ENCODE measurements at places on chromosomes 5 and 9.

DNA sequence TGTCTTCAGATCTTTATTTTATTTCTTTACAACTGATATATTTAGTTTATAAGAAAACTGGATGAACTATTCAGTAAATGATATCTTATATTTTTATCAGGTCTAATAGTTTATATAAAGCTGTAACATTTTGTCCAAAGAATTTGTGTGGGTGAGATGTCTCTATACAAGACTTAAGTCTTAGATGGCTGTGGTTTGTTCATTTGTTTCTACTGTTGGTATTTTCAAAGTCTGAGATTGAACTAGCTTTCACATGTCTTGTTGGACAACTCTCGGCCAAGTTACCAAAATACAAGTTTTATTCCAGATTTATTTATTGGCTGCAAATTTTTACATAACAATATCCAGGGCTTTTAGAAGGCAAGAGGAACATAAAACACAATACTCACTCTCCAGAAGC lies 286.0 kb downstream of the NR2F1-AS1 start:
- DNase-seq, result no peak

DNA sequence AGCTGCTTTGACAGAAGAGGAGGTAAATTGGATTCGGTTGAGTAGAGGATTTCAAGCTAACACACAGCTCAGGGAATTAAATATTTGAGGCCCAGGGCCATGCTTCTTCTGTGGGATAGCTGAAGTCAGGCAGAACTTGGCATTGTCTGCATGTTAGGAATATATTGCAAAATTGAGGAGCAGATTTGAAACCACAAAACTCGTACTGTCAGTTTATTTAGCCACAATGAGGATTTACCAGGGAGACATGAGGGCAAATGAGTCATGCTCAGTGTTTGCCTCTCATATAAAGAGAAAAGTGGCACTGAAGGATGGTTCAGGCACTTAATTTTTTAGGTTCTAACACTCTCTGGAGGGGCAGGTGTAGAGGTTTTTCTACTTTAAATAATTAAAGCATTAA lies 83.0 kb upstream of the PRLR start:
- DNase-seq, result no peak

DNA sequence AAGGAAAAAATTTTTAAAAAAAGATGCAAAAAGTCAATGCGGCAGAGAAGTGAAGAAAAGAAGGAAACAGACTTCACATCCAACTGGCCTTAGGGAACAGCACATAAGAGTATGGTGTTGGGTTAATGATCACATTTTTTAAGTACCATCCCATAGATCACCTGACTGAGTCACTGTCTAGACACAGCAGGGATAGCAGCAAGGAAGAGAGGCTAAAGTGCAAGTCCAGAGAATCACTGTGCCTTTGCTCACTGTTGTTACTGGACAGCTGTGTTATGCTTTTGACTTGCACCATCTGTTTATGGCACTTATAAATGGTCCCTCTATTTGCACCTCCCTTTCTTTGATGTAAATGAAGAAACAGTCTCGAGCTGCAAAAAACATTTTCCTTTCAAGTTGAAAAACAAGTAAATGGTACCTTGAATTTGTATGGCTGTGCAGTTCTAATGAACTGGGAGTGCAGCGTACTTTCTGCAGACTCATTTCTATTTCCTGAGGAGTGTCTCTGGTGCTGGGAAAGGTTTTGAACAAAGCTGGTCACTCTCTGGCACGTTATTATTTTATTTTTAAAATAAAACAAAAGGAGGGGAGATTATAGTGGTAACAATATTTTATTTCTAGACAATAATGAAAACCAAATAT lies 84.2 kb downstream of the TRPM6 start:
- DNase-seq, result no peak

DNA sequence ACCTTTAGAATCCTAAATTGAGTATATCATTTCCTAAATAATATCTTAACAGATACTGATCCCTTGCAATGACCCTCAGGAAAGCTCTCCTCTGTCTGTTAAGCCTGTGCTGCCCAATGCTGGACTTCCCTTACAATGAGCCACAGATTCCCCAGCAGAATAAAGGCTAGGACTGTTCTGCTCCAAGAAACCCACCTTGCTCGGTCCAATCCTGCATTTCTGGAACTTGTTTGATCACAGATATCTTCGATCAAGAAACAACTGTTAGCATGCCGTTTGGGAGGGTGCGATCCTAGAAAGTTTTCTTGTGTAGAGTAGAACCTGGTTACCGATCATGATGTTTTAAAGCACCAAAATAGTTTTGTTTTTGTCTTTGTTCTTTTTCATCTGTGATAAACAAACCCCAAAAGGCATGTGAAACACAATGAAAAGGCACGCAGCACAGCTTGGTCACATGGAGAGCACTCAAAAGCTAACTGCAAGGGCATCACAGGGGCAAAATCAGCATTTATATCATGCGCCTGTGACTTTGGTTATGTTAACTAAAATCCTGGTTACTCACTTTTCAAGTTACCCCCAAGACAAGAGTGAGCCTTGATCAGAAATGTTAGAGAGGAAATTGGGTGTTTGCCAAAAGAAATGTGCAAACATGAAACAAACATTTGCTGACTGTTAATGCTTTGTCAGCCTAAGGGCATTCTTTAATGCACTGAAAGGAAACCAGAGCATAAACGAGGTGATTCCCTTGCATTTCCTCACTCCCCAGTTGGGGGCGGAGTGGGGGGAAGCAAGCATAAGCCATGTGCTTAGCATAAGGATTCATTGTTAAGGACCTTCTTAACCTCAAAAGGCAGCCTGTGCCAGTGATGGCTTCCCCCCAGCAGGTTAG lies 61.9 kb upstream of the ADAMTS16 start:
- no peak for DNase-seq

GRCh38 chr9:126882746-126883145 lies 22.3 kb downstream of the ZBTB34 start:
- no peak for DNase-seq

DNA sequence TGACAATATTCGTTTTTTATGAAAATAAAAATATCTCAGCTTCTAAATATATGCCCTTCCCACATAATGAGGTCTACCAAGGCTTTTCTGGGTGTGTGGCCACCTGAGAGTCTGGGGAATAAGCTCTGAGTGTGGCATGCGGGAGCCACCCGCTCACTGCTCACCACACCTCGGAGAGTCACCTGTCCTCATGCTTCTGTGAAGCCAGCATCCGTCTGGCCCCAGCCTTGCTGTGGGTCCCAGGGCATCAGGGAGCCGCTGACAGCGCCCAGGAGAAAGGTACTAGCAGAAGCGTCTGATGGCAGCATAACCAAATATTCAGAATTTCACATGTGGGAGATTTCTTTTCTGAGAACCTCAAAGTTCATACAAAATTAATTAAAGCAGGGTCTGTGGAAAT lies 133.2 kb upstream of the IRX4 start:
- no peak for DNase-seq
